NCI-H524 (cell line): ENCODE measurements at places on chromosomes 11 and 22.

GRCh38 chr22:39101226-39101625 lies 4.2 kb downstream of the APOBEC3H start:
- no peak for DNase-seq

- no peak for DNase-seq
These were observed 261.1 kb downstream of the SBF2 start for GRCh38 chr11:10032935-10033334.

DNA sequence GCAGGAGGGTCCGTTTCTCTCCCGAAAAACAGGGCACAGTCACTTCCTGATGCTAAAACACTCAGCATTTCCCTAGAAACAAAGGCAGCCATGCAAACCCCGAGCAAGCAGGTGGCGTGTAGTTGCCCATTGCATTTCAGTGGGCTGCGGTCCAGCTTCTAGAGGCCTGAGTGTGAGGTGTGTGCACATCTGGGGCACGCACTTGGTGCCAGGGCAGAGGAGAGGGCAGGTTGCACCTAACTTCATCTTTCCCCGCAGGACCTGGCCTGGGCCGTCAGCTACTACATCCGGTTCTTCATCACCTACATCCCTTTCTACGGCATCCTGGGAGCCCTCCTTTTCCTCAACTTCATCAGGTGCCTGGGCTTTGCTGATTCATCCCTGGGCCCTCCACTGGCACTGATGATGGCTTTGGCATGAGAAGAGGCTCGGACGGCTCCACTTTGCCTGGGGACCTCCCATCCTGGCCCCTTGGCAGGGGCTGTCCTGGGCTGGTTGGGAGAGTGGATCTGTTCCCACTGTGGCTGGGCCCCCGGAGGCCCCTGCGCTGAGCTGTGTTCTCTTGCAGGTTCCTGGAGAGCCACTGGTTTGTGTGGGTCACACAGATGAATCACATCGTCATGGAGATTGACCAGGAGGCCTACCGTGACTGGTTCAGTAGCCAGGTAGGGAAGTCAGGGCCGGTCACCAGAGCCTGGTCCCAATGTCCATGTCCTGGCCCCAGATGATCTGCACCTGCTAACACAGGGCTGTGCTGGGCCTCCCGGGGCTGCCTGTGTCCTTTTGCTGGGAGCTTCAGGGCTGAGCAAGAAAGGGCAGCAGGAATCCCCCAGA lies 28.4 kb downstream of the FADS3 start:
- DNase-seq = no peak

- no peak for DNase-seq
These were observed 17.7 kb upstream of the RTL6 start for GRCh38 chr22:44515779-44516178.

GRCh38 chr11:6556139-6556949 lies 47.1 kb downstream of the RRP8 start:
- DNase-seq = no peak

DNA sequence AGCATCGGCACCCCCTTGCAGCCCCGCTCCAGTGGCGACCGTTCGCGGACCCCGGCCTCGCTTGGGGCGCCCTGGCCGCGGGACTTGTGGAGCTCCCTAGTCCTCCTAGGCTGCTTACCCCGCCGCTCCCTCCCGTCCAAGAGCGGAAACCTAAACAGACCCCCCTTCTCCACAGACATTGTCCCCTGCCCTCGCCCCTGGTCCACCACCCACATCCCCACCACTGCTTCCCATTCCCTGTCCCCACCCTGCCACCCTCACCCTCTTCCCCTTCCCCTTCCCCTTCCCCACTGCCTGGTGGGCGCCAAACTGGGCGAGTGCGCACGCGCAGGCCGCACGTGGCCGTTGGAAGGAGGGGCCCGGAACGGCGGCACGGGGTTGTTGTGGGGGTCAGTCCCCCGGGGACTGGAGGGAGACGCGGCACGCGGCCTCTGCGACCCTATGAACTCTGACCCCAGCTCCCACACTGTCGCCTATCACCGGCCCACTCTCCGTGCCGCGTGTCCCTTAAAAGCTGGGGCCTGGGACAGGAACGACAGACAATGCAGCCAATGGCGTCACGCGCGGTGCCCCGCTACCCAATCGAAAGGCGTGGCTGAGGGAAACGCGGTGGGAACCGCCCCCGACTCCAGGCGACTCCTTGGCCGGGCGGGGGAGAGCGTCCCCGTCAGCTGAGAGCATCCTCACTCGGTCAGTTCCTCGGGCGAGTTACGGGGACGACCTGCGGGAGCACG lies at the start of gene SNX32:
Gene SNX32, plus strand, starts transcription at position 667 of the 734 bp plus-strand sequence. CDS start 103 bp downstream, outside the sequence.
- DNase-seq = peak; percentile 93

DNA sequence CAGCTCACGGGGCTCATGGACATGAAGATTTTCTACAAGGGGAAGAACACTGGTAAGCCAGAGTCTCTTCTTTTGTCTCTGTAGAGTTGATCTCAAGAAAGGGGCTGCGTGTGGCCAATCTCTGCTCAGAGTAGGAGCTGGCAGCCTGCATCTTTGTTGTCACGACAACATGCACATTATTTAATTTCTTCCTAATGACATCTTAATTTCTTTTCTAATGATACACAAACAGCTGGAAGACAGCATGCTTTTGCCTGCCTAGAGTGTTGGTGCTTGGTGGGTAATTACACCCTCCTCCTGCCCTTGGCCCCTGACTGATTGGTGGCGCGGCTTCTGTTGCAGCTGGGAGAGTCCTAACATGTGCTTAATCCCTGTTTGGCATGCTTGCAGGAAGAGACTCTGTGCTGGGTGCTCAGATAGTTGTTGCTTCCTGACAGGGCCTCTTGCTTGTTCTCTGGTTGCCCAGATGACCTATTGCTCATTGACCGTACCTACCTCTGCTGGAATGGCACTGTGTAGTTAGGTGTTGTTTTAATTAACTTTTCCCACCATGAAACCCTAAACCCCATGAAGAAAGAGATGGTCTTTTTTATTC lies 106.9 kb upstream of the SORL1-AS1 start:
- DNase-seq = no peak
